ENCODE measurements at places on chromosomes 11 and 22. TPM values are rescaled to one million over a fixed set of nuclear protein-coding genes. Genes with fewer than 3 reads are reported as not detected.

Gene LRRC74B
- total RNA-seq, result not detected

Gene OR51E2
- total RNA-seq, result not detected

Gene KRTAP5-9
- not detected for total RNA-seq

Gene ANKK1
- 0.68 TPM for total RNA-seq

Gene BATF2
- 2.6 TPM for total RNA-seq

Gene APOL4
- 1.4 TPM for total RNA-seq

Gene CTSW
- 13.7 TPM for total RNA-seq

Gene DDTL
- not detected for total RNA-seq

Gene SYCE3
- not detected for total RNA-seq

Gene AQP11
- total RNA-seq, result not detected

GRCh38 chr11:102495161-102496042 is 35.1 kb downstream of the MMP7 start:
- peaks cover 4% of the 10 kb centered on the region for H3K4me1 ChIP-seq
- DNase-seq, result no peak
- no peaks in the 10 kb centered on the region for H3K27me3 ChIP-seq
- H3K36me3 ChIP-seq, result no peaks in the 10 kb centered on the region
- no peak overlapping the region for H3K4me3 ChIP-seq

DNA sequence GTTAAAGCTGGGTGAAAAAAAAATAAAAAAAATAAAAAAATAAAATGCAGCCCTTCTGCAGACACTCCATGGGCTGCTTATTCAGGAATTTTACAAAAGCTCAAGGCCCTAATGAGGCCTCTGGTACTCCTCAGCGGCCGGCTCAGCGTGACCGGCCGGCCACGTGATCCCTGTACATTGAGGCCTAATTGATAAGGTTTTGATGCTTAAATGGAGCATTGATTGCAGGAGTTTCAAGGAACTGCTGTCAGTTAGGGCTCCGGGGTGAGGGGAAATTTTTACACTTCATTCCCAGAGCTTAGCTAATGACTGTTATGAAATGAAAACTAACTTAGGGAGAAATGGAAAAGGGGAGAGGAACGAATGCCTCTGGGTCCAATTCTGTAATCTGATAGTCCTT is 368.8 kb upstream of the KIRREL3 start:
- H3K4me1 ChIP-seq, result no peaks in the 10 kb centered on the region
- H3K4me3 ChIP-seq, result no peak overlapping the region

DNA sequence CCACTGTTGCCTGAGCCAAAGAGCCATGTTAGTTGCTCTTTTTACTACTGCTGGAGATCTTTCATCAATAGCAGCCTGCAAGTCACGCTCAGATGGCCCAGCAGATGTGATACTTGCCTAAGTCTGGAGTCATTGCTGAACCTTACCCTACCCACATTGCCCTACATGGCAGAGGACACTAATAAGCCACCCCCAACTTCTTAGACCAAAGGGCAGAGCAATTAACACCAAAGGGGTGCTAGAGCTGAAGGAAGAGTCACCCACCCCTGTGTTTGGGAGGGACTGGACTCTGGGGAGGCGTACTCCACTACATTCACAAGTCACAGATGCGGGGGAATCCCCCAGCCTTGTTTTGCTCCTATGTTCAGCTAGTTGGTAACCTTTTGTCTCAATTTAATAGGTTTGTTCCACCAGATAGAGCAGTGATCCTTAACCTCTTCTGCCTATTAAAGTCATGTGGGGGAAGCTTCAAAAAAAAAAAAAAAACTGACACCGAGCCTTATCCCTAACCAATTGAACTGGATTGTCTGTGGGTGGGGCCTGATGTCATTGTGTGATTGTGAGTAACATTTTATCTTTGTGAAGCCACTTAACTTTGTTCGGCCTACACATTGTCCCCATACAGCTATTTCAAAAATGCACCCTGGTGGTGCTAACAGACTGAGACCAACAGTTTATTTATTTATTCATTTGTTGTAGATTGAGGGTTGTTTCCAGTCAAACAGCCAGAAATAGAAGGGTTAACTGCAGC is 13.1 kb downstream of the ADM start:
- no peaks in the 10 kb centered on the region for H3K36me3 ChIP-seq
- no peaks in the 10 kb centered on the region for H3K27me3 ChIP-seq
- H3K27ac ChIP-seq, result peak overlapping the region; percentile 39
- no peak overlapping the region for H3K4me3 ChIP-seq

DNA sequence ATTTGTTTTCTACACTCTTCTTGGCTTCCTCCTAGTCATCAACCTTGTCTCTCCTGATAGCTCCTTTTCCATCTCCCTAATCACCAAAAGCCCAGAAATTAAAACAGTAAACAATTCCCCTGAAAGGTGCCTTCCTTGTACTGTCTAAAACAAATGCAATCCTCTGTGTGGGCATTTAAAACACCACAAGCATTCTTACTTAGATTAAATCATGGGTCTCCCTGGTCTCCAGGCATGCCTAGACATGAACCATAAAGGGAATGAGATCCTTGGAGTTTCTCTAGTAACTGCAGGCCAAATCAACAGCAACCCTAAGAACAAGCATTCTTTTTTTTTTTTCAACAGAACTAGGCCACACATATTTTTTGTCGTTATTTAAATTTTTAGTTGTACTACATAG is 1.9 kb downstream of the BTG4 start:
- H3K4me1 ChIP-seq, result peaks cover 9% of the 10 kb centered on the region
- no peak for DNase-seq
- H3K36me3 ChIP-seq, result no peaks in the 10 kb centered on the region

GRCh38 chr11:40274017-40274416 is 1185.4 kb downstream of the LRRC4C start:
- no peak for DNase-seq
- H3K27ac ChIP-seq, result no peak overlapping the region
- H3K4me1 ChIP-seq, result no peaks in the 10 kb centered on the region
- no peaks in the 10 kb centered on the region for H3K27me3 ChIP-seq
- no peaks in the 10 kb centered on the region for H3K36me3 ChIP-seq

DNA sequence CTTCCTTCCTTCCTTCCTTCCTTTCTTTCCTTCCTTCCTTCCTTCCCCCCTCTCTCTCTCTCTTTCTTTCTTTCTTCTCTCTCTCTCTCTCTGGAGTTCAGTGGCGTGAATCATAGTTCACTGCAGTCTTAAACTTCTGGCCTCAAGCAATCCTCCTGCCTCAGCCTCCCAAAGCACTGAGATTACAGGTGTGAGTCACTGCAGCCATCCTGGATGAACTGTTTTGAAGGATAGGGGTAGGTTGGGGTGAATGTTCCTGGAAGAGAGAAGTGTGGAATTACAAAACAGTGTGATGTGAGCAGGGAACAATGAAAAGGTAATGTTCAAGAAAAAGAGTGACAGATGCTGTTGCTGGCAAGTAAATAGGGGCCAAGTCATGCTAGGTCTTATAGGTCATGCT is 12.4 kb upstream of the PLET1 start:
- no peak overlapping the region for H3K4me3 ChIP-seq
- H3K4me1 ChIP-seq, result no peaks in the 10 kb centered on the region
- no peak for DNase-seq
- H3K36me3 ChIP-seq, result no peaks in the 10 kb centered on the region
- H3K27ac ChIP-seq, result no peak overlapping the region
- H3K27me3 ChIP-seq, result no peaks in the 10 kb centered on the region

GRCh38 chr11:126061707-126062678 is 673 bp downstream of the CDON start:
- H3K27ac ChIP-seq, result peak overlapping the region; percentile 32
- H3K4me1 ChIP-seq, result peaks cover 9% of the 10 kb centered on the region
- no peaks in the 10 kb centered on the region for H3K36me3 ChIP-seq
- no peaks in the 10 kb centered on the region for H3K27me3 ChIP-seq
- H3K4me3 ChIP-seq, result peak overlapping the region; percentile 88
- no peak for DNase-seq

DNA sequence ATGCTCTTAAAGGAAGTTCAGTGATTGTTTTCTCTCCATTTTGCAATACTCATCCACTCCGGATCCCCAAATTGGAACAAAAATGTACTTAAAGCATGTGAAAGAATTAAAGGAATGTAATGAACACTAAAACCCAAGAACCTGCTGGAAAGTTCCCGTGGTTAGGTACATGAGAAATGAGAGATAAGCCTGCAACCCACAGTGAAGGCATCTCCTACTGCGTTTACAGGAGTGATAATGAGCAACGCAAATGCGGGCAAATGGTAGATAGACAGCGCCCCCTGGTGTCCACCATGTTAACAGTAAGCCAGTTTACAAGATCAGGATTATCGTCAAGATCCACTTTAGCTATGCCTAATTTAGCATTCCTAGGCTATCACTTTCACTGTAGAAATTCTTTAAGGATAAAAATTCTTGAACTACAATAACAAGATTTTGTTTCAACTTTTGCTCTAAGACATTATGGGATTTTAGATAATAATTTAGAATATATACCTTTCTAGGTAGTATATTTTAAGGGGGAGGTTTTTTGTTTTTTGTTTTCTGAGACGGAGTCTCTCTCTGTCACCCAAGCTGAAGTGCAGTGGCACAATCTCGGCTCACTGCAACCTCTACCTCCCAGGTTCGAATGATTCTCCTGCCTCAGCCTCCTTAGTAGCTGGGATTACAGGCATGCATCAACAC is 29.9 kb downstream of the ALG9 start:
- peak; percentile 58 for DNase-seq
- no peaks in the 10 kb centered on the region for H3K4me1 ChIP-seq
- H3K36me3 ChIP-seq, result peaks cover 27% of the 10 kb centered on the region
- no peaks in the 10 kb centered on the region for H3K27me3 ChIP-seq
- peak overlapping the region; percentile 19 for H3K4me3 ChIP-seq
- no peak overlapping the region for H3K27ac ChIP-seq

DNA sequence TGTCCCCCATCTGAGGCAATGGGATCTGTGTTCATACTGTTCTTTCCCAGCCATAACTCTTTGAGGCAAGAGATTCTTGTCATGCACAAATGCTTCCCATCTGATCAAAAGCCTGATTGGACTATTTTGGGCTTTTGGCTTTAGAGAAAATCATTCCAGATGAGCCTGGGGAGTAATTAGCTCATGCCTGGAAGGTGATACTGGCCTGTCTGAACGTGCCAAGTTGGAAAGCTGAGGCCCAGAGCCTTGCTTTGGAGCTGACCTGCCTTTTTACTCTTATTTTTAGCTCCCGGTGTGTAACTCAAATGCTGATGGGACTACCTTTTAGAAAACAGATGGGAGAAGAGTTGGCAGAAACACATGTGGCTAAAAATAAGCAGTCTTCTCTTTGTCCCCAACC is 105.0 kb downstream of the DBX1 start:
- peaks cover 76% of the 10 kb centered on the region for H3K4me1 ChIP-seq
- no peaks in the 10 kb centered on the region for H3K27me3 ChIP-seq
- peaks cover 73% of the 10 kb centered on the region for H3K36me3 ChIP-seq
- H3K27ac ChIP-seq, result peak overlapping the region; percentile 52
- H3K4me3 ChIP-seq, result no peak overlapping the region

DNA sequence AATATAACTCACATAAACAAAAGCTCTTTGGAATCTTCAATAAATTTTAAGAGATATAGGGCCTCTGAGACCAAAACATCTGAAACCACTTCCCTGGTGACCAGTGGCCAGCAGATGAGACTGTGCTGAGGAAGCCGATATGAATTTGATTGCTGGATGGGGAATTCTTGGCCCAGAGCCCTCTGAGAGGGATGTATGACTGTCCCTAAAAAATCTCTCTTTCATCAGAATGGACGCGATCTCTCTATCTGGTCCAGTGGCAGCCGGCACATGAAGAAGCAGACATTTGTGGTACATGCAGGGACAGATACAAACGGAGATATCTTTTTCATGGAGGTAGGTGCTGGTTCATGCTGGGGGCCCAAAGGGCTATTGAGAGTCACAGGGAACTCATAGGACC is 37.5 kb downstream of the MYBPC3 start:
- no peak overlapping the region for H3K4me3 ChIP-seq
- no peak for DNase-seq
- H3K27me3 ChIP-seq, result no peaks in the 10 kb centered on the region
- H3K27ac ChIP-seq, result no peak overlapping the region
- H3K4me1 ChIP-seq, result no peaks in the 10 kb centered on the region
- H3K36me3 ChIP-seq, result peaks cover 48% of the 10 kb centered on the region

DNA sequence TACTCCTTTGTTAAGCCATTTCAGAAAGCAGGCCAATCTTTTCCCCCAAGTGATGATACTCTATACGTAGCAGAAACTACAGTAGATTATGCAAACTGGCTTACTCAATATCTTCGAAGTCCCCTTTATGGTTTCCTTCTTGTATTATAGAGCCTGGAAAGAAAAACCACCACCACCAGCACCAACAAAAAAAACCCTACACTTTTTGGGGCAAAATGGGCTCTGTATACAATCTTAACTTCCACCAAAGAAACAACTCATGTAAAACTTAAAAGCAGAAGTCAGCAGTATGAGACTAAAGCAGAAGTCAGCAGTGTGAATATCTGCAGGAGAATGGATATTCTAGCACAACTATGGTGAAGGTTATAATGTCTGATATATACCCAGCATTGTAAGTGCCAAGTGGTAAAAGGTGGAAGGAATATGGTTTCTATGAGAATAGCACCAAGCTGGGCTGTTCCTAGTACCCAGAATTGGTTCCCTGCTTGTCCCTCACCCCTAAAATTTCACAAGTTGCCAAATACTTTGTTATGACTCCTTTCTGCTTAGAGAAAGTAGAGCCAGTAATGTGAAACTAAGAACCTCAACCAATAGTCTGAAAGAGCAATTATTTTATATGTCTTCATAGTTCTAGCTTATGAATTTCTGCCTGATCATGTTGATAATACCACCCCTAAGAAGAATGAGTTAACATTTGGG is 252.1 kb downstream of the SBF2 start:
- no peak overlapping the region for H3K27ac ChIP-seq
- no peaks in the 10 kb centered on the region for H3K27me3 ChIP-seq
- H3K4me1 ChIP-seq, result peaks cover 9% of the 10 kb centered on the region
- no peaks in the 10 kb centered on the region for H3K36me3 ChIP-seq

GRCh38 chr22:26502688-26503561 is 9.3 kb downstream of the TFIP11 start:
- no peaks in the 10 kb centered on the region for H3K4me1 ChIP-seq
- H3K36me3 ChIP-seq, result peaks cover 79% of the 10 kb centered on the region
- no peak overlapping the region for H3K27ac ChIP-seq
- no peak overlapping the region for H3K4me3 ChIP-seq
- no peaks in the 10 kb centered on the region for H3K27me3 ChIP-seq
- no peak for DNase-seq

DNA sequence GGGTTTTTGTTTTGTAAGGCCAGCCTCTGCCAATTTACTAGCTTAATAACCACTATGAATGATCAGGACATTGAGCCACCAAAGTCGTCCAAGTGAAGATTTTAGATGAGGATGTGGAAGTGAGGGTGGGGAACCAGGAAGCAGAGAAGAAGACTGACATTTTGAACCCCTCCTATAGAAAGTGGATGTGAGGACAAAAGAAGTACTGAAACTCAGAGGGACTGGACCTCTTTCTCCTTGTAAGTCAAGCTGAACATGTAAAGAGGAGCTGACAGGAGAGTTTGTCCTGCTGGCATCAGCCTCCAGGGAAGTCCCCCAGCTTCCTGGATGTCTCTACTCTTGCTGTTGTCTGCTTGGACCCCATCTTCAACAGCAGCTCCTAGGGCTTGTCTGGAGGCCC is 338.2 kb upstream of the NCAM1 start:
- H3K4me1 ChIP-seq, result no peaks in the 10 kb centered on the region
- no peaks in the 10 kb centered on the region for H3K27me3 ChIP-seq
- no peak overlapping the region for H3K4me3 ChIP-seq

DNA sequence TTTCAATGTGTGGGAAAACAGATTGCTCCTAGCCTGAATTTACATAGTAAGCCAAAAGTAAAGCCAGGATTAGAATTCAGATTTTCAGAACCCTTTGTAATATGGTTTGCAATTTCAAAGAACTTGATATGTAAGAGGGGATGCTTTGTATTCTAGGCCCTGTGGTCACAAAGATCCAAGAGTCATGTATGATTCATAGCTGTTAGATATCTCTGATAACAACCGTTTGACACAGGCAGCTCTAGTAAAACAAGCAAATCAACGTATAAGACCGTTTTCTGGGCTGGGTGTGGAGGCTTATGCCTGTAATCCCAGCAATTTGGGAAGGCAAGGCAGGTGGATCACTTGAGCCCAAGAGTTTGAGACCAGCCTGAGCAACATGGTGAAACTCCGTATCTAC is 79.6 kb downstream of the EMSY start:
- H3K4me3 ChIP-seq, result no peak overlapping the region
- H3K27ac ChIP-seq, result no peak overlapping the region
- peaks cover 4% of the 10 kb centered on the region for H3K36me3 ChIP-seq
